NCI-H1417 treated with DMSO at 0.1 percent for 48 hours (cell line): ENCODE measurements at places on chromosomes 12 and 14.
A peak's percentile ranks its signal among the peaks of the same experiment; 100 is the strongest.

GRCh38 chr12:102675672-102676071 is 195.3 kb upstream of the IGF1 start:
- DNase-seq = no peak

- DNase-seq = no peak
Observed at GRCh38 chr12:15770581-15770980, 18.6 kb downstream of the EPS8 start.

GRCh38 chr14:95471476-95471875 is 45.0 kb downstream of the SYNE3 start:
- no peak for DNase-seq

DNA sequence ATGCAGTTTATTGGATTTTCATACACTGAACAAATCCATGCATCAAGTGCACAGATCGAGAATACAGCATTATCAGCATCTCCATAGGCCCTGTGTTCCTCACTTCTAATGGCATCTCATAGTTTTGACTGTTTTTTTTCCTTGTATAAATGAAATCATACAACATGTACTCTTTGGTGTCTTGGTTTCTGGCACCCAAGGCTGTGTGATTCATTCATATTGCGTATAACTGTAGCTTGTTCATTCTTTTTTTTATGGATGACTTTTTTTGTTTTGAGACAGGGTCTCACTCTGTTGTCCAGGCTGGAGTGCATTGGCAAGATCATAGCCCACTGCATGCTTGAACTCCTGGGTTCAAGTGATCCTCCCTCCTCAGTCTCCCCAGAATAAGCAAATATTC is 14.3 kb downstream of the RASSF8 start:
- no peak for DNase-seq

- no peak for DNase-seq
Observed at GRCh38 chr14:92456215-92457015, 57.2 kb upstream of the RIN3 start.

DNA sequence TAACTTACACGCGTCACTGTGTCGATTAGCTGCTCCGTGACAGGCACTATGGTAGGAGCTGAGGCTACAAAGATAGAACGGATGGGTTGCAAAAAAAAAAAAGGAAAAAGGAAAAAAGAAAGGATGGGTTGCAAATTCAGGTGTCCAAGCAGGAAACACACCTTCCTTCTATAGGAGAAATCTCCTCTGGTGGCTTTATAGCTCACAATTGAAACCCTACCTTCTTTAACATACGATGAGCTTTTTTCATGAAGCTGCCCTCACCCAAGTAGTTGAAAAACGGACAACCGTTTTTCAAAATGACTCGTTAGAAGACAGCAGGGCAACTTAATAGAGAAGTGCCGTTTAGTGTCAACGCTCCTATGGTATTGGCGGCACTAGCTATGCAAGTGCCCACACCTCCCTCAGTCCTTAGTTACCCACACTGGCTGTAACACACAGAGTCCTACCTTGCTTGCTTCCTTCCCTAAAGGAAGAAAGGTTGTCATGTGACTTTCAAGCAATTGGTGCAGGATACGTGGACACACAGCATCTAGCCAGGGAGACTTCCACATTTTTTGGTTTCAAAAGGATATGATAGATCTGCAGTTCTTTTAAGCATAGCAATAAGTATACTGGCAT is 682 bp upstream of the TRIP11 start:
- peak; percentile 10 for DNase-seq

DNA sequence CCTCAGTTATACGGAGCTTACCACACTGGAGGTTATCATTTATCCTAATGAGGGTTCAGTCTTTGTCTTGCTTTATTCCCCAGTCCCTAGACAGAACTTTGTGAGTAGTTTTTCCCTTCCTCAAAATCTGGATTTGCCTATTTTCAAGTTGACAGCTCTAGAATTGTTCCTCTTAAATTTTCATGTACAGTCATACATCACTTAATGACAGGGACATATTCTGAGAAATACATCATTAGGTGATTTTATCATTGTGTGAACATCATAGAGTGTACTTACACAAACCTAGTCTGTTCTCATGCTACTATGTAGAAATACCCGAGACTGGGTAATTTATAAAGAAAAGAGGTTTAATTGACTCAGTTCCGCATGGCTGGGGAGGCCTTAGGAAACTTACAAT is 3.1 kb downstream of the PRKAB1 start:
- DNase-seq = no peak
